ENCODE measurements at places on chromosomes 2 and 18.

- DNase-seq, result no peak
Measured at GRCh38 chr2:191250400-191250799, 5.2 kb downstream of the MYO1B start.

DNA sequence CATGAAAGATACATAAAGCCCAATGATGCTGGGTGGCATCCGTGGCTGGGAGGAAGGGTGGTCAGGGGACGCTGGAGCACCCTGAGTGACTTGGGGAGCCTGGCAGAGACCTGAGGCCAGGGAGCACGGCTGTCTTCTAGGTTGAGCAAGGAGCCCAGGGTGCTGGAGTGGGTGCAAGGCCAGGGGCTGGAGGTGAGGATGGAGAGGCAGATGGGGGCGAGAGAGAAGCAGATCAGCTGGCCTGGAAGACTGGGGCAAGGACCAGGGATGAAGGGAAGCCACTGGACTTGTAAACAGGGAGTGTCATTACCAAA, 52.2 kb downstream of the FAM178B start:
- DNase-seq, result no peak

DNA sequence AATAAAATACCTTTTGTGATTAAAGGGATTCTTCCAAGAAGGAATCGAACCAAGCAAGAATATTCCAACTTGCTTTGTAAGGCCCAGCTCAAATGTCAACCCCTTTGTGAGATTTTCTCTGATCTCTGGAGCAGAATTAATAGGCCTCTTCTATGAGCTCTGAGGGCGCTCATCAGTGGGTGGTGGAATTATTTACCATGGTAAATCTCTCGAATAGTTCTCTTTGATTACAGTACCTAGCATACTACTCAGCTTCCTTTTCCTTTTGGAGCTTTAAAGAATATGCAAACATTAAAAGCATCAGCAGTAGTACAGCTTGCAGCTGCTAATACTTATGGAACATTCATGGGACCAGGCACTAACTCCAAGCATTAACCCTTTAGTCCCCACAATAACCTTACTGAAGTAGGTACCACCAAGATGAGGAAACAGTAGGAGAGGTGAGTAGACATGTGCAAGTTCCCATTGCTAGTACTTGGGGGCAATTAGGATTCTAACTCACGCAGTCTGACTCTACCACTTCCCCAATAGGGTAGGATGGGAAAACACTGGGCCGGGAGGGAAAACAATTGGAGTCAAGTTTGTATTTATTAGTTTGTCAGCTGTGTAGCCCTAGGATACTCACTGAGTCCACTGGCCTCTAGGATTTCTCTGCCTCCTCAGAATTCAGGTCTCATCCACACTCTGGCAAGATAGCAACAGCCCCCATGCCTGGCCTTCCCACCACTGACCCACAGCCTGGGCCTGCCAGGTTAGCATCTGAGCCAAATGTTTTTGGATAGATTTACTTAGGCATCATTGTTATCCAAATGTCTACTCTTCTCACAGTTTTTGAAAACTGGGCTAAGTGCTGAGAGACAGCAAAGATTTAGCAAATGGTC, 21.7 kb downstream of the ADD2 start:
- DNase-seq, result no peak

DNA sequence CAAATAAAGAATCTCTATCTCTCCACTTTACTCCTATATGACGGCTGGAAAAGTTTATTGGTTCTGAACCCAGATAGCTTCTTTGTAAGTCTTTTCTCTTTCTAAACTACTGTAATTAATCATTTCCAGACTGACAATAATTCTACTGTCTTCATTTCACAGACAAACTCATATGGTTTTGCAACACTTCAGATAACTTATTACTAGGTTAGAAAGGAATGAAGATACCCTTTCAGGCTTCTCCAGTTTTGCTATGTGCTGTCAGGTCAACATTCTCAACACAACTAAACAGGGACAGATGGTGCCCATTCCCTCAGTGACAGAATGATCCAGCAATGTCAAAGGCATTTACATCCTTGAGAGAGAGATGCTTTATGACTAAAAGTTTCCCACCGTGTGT, 198.5 kb upstream of the ITGA4 start:
- DNase-seq, result no peak

DNA sequence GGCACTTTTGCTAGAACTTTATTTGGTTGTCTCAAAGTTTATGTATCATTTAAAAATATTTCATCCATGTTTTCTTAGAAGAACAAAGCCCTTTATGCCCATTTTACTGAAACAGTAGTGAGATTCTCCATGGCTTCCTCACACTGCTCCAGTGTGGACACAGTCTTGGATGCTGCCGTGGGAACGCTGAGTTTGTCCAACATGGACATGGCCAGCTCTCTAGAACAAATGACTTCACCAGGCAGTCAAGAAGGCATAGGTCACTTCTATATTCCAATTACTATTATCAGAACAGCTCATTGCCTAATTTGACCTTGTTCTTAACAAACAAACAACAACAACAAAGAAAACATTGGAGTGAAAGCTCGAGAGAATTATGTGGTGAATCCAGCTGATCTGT, 414.1 kb upstream of the ID2 start:
- no peak for DNase-seq

GRCh38 chr2:111121828-111122630, 1.3 kb downstream of the BCL2L11 start:
- DNase-seq, result peak; percentile 88

DNA sequence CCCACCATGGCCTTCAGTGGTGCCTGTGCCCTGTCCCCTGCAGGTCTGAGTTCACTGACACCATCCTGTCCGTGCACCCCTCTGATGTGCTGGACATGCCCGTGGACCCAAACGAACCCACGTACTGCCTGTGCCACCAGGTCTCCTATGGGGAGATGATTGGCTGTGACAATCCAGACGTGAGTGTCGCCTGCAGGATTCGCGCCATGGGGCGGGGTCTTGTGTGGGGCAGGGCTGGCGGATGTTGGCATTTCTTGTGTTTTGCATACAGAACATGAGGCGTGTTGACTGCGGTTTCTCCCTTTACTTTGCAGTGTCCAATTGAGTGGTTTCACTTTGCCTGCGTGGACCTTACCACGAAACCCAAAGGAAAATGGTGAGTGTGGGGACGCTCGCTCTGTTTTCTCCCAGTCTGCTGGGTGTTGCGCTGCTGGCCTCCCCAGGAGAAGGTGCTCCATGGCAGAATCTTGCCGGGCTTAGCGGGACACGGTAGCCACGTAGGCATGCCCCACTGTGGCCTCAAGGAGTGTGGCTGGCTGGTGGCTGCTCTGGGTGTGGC, 11.5 kb upstream of the D2HGDH start:
- no peak for DNase-seq

- DNase-seq, result no peak
Measured at GRCh38 chr2:144448389-144449027, 71.4 kb downstream of the ZEB2 start.

GRCh38 chr2:52821631-52822030, 946.0 kb upstream of the CHAC2 start:
- no peak for DNase-seq

- DNase-seq, result peak; percentile 39
Measured at GRCh38 chr18:12946549-12947284, 1.1 kb upstream of the SEH1L start.

DNA sequence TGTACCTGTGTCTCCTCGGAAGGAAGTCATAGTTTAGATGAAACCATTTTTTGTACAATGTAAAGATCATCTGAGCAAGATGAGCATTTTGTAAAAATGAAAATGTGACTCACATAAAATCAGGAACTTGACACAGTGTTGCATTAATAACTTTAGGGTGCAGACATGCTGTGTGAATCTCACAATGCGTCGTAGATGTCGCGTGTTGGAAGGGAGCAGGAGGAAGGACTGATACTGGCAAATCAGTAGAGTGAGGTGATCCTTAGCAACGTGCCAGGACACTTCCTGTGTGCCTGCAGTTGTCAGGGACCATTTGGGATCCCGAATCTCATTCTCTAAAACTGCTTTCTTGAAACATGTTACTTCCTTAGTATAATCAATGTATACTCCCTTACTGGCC, 103.1 kb downstream of the SH3BP4 start:
- DNase-seq, result no peak

GRCh38 chr2:239522740-239523119, 121.9 kb upstream of the HDAC4 start:
- DNase-seq, result no peak

DNA sequence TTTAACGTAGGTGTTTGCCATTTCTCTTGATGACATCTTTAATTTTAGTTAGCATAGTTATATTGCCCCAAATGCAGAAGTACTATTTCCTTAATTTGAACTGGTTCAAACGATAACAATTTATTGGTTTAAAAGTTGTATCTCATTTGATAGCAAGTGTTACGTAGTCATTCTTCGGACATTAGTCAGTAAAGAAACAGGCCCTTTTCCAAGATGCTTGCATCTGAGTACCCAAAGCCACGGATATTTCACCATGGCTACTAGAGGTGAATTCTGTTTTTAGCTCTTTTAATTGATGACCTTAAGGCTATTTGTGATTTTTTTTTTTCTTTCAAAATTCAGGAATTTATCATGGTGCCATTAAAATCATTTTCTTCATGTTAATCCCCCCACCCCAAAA, 32.1 kb downstream of the GLS start:
- DNase-seq, result no peak

- no peak for DNase-seq
Measured at GRCh38 chr2:110679865-110680264, 2.0 kb upstream of the BUB1 start.

DNA sequence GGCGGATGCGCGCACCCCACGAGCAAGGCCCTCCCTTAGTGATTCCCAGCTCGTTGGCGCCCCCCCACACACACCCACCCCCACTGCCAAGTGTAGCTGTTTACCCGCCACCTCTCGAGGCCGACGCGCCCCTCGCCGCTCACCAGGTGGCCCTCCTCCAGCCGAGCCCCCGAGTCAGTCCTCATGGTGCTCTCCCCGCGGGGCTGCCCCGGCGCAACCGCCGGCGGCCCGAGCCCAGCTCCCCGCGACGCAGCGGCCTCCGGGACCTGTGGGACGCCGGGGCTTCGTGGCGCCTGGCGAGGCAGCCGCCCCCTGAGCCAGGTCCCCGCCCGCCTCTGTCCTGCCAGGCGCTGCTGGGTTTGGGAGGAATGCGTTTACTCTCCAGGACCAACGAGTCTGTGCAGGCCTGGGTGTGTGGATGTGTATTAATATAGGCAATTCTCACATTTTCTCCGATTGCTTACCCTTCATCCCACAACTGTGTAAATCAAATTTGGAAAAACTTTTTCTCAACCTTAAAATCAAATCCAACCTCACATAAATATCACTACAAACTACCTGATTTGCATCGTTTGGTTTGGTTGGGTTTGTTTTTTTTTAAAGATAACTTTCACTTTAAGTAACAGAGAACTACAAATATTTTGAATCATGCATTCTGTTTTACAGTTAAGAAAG, at the start of gene TMEM237:
TSS of gene TMEM237 (minus strand) at position 288 of the 675 bp plus-strand sequence. CDS start at position 185, 103 bp downstream.
- peak; percentile 61 for DNase-seq

GRCh38 chr2:28398101-28398834, 5.6 kb downstream of the FOSL2 start:
- DNase-seq, result peak; percentile 81

- DNase-seq, result no peak
Measured at GRCh38 chr2:88471083-88471942, 18.8 kb upstream of the FOXI3 start.

GRCh38 chr18:68121826-68122225, 593.1 kb downstream of the TMX3 start:
- DNase-seq, result no peak

DNA sequence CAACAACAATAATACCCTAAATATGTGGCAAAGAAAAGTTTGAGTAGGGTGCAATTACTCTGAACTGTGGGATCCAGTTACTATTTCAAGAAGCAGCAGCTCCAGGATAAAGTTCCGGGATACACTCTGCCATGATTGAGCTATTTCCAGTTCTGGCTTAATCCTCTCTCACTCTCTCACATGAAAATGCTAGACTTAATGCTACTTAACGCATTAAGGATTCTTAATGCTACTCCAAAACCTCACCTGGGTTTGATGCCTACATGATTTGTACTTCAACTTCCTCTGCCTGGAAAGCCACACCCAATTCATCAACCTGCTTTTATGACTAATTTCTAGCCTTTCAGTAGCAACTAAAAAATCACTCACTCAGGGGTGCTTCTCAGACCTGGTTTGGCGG, 151.1 kb upstream of the HNMT start:
- DNase-seq, result no peak

DNA sequence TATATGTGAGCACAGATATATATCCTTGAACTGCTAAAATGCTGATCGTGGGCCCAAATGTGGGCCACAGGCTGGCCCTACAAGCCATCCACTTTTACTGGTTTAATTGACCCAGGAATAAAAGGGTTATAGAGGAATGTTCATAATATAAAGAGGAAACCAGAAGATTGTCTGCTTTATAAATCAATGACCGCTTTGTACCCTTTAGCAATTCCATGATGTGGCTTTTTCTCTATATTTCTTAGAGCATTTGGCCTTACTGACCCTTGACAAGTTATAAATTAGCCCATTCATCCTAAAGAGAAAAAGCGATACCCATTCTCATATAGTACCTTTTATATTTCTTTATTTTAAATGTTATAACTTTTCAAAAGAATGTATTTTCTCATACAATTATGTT, 87.1 kb upstream of the ITGA4 start:
- no peak for DNase-seq

- no peak for DNase-seq
Measured at GRCh38 chr2:158656492-158657229, 138.5 kb upstream of the DAPL1 start.

- DNase-seq, result no peak
Measured at GRCh38 chr2:158407031-158407430, 49.5 kb downstream of the CCDC148 start.

DNA sequence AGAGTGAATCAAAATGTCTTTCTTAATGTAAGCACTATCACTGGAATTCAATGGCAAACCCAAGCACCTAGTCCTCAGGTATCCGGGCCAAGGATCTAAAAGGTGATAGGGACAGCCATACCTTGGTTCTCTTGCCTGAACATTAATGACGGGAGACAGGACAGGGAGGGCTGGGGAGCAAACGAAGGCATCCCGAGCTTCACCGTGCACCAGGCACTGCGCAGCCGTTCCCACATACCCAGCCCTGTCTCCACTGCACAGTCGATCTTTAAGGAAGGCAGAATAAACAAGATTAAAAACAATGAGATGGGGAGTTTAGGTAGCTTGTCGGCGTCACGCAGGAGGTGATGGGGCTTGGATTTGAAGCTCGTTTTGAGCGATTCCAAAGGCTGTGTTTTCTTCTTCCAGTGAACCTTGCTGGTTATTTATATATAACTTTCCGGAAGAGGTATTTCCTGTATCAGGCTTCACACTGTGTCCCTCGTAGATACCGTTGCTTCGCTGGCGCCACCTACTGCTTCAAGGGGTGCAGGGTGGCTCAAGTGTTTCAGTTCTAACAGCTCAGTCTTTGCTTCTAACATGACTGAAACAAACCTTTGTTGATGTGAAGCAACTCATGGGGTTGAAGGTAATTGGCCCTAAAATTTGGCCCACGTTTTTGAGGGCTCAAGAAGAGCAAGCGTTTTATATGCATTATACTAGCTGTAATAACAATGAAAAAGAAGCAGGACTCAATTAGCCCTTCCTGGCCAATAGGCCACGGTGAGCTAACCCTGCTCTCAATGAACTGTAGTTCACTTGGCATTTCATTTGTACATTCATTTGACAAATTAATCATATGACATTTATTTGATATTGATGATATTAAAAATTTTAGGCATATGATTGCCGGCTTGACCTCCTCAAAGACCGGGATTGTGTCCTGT, 77.4 kb downstream of the DCDC2C start:
- peak; percentile 77 for DNase-seq

Data from testis (tissue), 5 donors.